ENCODE measurements at places on chromosomes 1 and 21.

GRCh38 chr1:37605061-37605650, 9.4 kb upstream of the GNL2 start:
- DNase-seq = no peak

GRCh38 chr1:162175379-162176081, 106.0 kb downstream of the NOS1AP start:
- no peak for DNase-seq

DNA sequence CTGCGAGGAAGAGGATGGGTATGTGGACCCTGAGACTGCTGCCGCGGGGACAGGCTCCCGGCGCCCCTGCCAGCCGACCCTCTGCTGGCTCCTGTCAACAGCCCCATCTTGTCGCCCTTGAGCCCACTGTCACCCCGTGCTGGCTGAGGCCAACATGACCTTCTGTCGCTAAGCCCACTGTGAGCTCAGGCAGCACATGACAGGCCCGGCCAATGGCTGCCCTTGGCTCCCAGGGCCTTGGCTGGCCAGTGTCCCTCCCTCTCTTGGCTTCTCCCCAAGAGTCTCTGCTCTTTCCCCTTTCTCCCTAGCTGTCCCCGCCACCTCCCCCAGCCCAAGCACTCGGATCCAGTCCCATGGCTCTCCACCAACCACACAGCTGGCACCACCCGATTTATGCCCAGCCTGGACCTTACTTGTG, 3.5 kb downstream of the PEX10 start:
- DNase-seq = no peak

GRCh38 chr1:169107603-169108208, 1.2 kb downstream of the ATP1B1 start:
- no peak for DNase-seq

- DNase-seq = no peak
Observed at GRCh38 chr1:2816786-2817185, 15.3 kb upstream of the TTC34 start.

DNA sequence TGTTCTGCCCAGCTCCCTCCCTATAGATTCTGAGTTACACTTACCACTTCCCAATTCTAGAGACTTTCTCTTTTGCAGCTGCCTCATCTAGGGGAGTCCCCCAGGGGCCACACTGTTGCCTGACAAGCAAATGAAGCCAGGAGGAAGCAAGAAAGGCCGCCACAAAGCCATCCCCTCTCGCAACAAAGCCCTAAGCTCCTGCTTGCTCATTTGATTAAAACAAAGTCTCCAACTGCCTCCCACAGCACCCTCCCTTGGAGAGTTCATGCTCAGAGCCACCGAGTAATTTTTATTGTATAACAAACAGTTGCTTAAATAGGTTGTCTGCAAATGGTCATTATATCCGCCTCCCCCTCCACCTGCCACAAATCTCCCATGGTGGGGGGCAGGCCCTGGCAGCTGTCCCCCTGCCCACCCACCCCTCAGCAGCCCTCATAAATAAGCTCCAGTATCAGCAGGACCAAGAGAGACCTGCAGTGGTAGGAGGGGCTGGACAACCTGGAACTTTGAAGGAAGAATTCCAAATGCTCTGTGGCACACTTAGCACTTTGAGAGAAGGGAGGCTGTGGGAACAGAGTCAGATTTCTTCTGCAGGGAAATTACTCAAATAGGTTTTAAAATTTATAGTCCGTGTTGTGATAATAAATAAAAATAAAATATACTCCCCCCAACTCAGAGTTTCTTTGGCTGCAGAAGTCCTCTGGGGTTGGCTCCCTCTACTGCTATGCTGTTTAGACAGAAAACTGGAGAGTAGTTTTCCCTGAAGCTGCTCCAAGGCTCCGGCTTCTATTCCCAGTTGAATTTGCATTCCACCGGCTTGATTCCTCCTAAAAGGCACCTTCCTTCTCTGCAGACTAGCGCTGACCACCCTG, 237.5 kb downstream of the TTLL7 start:
- DNase-seq = no peak

GRCh38 chr1:15339570-15339969, 70.1 kb upstream of the EFHD2 start:
- DNase-seq = no peak

DNA sequence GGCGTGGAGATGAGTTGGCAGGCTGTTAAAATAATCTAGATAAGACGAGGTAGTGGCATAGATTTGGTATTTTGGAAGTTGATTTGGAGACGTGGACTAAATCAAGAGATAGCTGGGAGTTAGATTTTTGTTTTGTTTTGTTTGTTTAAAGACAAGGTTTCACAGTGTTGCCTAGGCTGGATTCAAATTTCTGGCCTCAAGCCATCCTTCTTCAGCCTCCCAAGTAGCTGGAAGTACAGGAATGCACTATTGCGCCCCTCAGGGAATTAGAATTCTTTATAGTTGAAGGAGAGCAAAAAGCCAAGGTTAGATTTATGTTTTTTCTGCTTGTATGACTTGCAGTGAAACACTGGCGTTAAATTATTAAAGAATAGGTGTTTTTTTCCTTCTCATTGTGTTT, 22.3 kb upstream of the SNRPE start:
- DNase-seq = no peak

DNA sequence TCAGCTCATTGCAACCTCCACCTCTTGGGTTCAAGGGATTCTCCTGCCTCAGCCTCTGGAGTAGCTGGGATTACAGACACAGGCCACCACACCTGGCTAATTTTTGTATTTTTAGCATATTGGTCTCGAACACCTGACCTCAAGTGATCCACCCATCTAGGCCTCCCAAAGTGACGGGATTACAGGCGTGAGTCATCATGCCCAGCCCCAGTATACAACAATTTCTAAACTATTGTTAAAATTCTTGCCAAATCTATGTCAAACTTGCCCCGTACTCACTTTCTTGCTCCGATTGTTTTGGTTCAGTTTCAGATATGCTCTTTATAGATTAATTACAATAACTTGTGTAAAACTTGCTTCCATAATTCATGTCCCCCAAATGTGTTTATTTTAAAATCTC, 4.1 kb downstream of the RGS18 start:
- no peak for DNase-seq

GRCh38 chr1:93416183-93416582, 31.7 kb upstream of the FNBP1L start:
- DNase-seq = no peak

DNA sequence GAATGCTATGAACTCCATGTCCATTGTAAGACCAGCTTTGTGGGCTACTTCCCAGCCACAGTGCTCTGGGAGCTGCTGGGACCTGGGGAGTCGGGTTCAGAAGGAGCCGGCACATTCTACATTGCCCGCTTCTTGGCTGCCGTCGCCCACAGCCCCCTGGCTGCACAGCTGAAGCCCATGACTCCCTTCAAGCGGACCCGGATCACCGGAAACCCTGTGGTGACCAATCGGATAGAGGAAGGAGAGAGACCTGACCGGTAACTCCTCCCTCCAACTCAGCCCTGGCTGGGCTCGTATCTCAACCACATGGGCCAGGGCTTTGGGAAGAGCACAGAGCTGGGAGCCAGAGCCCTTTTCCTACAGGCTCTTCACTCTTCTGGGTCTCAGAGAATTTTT, 15.4 kb downstream of the MOV10 start:
- DNase-seq = no peak

- no peak for DNase-seq
Observed at GRCh38 chr1:154192476-154192875, 576 bp upstream of the TPM3 start.

- no peak for DNase-seq
Observed at GRCh38 chr1:230077436-230078213, 10.6 kb downstream of the GALNT2 start.

GRCh38 chr1:248696261-248696660, 6.3 kb downstream of the OR14I1 start:
- no peak for DNase-seq
